Brain pericyte (primary cell): ENCODE measurements at places on chromosomes 3 and 15.
A peak's percentile ranks its signal among the peaks of the same experiment; 100 is the strongest.

DNA sequence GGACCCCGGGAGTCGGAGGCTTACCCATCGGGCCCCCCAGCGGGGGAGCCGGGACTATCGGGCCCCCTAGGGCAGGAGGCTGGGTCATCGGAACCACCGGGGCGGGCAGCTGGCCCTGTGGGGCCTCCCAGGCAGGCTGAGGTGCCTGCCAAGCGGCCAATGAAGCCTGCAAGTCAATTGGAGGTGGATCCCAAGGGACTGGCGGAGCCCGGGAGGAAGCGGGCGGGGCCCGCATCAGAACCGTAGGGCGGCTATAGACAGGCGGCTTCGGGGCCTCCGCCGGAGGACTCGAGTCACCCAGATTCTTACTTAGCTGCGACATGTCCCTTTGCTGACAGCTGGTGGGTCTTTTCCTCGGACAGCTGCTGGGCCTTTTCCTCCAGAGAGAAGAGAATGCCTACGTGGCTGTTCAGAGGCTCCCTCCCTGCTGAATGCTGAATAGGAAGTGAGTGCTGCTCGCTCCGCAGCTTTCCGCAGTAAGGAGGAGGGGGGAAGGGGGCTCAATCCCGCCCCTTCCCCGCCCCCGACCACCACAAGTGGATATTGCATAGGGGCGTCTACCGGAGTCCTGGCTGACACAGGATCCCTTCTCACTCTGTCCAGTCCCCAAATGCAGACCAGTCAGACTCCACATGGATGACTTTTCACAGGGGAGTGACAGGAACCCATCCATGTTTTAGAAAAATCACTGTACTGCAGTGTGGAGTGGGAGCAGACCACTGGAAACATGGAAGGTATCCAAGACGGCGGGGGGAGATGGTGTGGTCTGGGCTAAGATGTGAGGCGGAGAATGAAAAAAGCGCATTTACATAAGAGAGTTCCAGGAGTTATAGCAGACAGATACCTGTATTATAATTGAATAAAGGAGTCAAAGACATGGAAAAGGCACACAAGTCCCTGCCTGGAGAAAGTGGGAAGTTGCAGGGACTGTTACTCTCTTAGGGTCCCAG is at the start of gene MAGEL2:
Gene MAGEL2, minus strand, starts transcription at position 447 of the 950 bp plus-strand sequence. Its CDS starts 125 bp downstream, at position 322.
- no peak for DNase-seq

- DNase-seq: no peak
Observed at GRCh38 chr15:80768158-80768557, 11.0 kb upstream of the CEMIP start.

DNA sequence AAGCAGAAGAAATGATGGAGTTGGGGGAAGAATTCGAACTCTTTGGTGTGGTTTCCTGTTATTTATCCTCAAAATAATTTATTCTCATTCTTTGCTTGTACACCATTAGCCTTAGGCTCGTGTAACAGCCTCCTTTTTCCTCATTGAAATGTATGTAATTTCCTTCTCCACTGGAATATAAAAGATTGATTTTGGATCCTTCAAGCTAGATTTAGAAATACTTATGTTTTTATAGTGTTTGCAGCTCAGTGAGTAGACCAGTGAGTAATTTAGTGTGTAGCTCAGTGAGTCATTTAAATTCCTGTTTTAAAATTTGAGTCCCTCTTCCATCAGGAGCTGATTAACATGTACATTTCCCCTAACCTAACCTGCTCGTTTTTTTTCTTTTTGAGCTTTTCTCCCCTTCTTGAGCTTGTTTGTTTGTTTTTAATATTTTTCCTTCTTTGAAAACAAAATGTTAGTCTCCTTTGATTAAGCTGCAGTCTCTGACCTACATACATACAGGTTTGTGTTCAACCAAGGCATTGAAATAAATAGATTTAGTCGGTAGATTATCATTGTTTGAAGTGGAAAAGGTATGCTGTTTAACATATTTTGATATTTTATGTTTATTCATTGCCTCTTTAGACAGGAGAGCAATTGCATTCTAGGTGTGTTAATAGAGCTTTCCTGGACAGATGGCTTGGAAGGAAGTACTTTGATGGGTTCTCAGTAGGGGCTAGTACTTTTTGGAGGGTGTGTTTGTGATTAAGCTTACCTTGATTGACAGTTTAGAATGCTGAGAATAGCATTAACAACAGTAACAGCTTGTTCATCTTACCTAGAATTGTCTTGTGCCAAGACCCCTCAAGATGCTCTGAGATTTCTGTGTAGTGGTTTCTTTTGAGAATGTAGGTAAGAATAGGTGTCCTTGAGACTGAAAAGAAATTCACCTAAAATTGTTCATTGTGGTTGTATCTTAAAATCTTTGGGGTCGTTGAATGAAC is 5.9 kb downstream of the USP3 start:
- DNase-seq: no peak

GRCh38 chr15:70327856-70328678 is 230.3 kb upstream of the TLE3 start:
- DNase-seq: peak; percentile 42

GRCh38 chr15:34841262-34841725 is 45.9 kb upstream of the ACTC1 start:
- DNase-seq: no peak

- no peak for DNase-seq
Observed at GRCh38 chr3:37730825-37731224, 130.9 kb upstream of the CTDSPL start.
